ENCODE measurements at places on chromosomes 5 and 9.

DNA sequence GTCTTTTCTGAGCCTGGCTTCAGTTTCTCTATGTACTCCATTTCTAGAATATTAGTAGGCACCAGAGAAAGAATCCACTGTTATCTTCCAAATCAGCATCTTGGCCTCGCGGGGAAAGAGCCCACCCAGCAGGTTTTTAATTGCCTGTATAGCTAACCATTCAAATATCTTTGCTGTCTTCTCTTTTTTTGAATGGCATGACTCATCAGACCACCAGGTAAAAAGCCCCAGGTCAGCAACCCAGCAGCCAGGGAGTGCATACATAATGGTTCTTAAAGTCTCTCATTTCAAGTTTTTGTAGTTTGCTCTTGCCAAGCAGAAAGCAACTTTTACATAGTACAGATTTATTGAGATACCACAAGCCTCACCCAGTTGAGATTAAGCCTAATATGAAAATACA lies 50.7 kb downstream of the TMEM167A start:
- no peak for DNase-seq

GRCh38 chr5:161078793-161079192 lies 226.8 kb upstream of the ATP10B start:
- no peak for DNase-seq

- DNase-seq = no peak
Measured at GRCh38 chr5:15020736-15021135, 149.2 kb upstream of the ANKH start.

GRCh38 chr9:135255033-135255840 lies 167.8 kb downstream of the OLFM1 start:
- no peak for DNase-seq

DNA sequence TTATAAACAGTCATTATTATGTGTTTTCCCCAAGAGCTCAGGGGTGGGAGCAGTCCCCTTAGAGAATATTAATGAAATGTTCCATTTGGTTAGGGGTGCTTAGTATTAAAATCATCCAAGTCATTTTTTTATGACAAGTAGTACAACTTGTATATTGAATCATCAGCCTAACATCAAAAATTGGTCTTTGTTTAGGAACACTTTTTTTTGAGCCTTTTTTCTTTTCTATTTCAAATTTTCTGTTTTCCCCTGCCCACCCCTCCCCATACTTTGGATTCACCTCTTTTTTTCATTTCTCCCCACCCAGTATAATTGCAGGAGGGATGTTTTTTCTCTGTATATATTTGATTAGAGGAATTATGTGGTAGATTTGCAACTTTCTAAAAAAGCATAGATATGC lies 25.8 kb downstream of the RBM27 start:
- DNase-seq = no peak

DNA sequence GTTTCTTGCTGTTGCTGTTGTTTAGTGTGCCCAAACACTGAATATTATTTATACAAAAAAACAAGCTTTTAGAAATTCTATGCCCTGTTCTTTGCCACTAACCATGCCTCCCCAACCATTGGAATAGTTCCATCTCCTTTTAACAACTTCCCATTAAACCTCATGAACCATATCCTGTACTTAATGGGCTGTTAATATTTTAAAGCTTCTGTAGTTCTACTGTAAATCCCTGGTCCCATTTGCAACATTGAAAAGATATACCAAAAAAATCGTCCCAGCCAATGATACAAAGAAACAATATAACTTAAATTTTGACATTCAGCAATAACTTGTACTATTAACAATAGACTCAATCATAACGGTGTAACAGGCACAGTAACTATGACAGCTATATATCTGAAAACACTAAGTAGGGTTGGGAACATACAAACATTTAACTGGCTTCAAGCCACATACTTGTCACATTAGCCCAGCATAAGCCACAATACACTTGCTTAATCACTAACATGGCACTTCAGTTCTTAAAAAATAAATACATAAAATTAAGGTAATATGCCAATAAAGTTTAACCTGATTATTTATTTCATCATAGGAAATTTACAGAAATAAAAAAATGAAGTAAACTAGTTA lies 86.1 kb downstream of the ADAMTS6 start:
- no peak for DNase-seq

GRCh38 chr9:137254624-137255447 lies at the start of gene NELFB:
NELFB (plus strand) TSS chr9:137255327.
- DNase-seq = peak; percentile 68

GRCh38 chr9:78882481-78882880 lies 585.6 kb downstream of the PSAT1 start:
- DNase-seq = no peak

DNA sequence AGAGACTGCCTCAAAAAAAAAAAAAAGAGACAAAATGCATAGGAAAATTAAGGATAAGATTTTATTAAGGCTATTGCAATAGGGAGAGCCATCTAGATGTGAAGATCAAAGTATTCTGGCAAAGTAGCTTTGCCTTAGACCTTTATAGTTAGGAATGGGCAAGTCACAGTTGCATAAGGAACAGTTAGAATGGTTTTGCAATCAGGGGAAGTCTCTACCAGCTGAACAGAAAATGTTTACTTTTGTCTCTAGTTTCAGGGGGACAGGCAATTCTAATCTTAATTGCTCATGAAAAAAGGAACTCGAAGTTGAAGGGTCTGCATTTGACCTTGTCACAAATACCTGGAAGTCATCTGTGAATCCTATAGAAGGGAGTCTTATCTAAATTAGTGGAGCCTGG lies 13.1 kb upstream of the ATP6V1G1 start:
- no peak for DNase-seq

GRCh38 chr9:129204840-129205239 lies 26.8 kb upstream of the IER5L start:
- DNase-seq = no peak

- DNase-seq = no peak
Measured at GRCh38 chr9:34589636-34590380, at the start of gene CNTFR. CNTFR (minus strand) TSS chr9:34589724; CDS start chr9:34568981, 20,743 bp downstream.

GRCh38 chr5:59542851-59543820 lies 350.4 kb downstream of the PDE4D start:
- DNase-seq = no peak

- no peak for DNase-seq
Measured at GRCh38 chr9:95732802-95733688, 142.4 kb upstream of the ERCC6L2 start.

GRCh38 chr9:135210676-135211523 lies 123.4 kb downstream of the OLFM1 start:
- DNase-seq = no peak

DNA sequence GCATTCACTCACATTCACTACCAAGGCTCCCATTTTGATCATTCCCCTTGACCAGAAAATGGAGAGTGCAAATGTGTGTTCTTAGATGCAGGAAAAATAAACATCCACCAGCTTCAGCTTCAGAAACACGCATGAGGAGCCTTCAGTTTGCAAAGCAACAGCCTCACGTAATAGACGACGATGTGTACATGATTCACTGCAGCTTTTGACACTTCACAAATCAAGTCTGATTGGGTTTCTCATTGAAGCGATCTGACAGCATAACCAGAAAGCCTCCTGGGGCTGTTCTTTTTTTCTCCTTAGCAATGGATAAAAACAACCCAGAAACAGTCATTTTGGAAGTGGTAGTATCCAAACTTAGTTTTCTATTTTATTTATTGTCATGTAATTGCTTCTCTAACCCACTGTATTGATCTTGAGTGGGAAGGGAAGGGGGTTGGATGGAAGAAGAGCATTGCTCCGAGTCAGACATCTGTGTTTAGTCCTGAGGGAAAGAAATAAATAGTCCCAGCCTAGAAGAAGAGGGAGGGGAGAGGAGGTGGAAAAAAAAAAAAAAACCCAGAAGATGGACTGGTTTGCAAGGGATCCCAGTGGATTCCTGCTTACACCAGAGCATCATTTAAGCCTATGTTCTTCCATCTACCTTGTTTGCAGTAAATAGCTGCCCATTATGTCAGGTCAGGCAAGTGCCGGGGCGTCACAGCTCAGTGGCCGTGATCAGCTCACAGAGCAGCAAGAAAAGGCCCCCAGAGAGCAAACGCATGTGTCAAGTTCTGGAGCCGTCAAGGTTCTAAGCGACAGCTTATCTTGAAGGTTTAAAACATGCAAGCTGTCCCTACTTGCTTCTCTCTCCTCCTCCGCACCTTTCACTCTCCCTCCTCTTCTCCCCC lies 190.2 kb upstream of the SNX2 start:
- DNase-seq = no peak

- DNase-seq = no peak
Measured at GRCh38 chr5:6361101-6361500, 17.2 kb downstream of the MED10 start.

- DNase-seq = no peak
Measured at GRCh38 chr5:139082813-139083498, 115.2 kb downstream of the SIL1 start.

DNA sequence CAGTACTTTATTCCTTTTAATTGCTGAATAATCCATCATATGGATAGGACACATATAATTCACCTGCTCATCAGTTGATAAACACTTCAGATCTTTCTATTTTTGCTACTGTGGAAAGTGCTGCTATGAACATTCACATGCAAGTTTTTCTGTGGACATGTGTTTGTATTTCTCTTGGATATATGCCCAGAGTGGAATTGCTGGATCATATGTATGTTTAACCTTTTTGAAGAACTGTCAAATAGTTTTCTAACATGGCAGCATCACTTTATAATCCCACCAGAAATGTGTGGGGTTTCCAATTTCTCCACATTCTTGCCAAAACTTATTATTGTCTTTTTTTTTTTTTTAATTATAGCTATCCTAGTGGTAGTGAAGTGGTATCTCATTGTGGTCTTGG lies 15.1 kb downstream of the CARTPT start:
- no peak for DNase-seq

DNA sequence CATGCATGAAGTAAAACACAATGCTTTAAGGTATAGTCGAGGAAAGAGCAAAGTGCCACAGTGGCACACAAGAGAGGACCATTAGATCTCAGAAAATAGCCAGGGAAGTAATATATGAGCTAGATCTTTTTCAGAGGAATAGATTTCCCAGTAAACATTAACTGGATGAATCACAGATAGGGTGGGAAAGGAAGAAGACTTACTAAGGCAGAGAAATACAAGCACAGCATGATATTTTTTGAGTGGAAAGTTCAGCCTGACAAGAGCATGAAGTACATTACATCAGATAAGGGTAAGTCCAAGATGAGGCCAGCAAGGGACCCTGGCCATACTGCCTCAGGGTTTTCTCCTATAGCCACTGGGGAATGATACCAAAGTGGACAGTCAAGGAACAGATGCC lies 804.6 kb upstream of the DMAC1 start:
- DNase-seq = no peak

DNA sequence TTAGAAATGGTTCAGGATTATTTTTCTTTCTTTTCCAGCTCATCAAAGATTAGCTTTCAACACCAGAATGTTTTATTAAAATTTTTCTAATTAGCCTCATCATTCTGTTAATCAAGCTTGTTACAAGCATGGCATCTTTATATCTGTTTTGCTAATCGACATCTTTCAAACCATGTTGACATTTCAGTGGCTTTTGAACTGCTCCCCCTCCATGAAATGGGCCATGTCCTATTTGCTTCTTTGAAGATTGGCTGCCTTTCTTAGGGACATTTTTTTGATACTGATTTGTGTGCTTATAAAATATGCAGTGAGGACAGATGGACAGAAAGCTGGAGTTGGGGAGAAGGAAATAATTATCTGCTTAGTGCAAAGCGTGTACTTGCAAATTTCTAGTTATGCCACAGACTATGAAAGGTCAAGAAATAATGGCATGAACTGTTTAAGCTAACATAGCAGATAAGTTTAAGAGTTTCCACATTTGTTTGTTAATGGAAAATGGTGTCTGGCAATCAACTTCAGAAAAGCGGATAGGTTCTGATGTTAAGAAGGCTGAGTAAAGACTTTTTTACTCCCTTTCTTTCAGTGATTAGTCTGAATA lies 27.5 kb downstream of the BTF3 start:
- no peak for DNase-seq

DNA sequence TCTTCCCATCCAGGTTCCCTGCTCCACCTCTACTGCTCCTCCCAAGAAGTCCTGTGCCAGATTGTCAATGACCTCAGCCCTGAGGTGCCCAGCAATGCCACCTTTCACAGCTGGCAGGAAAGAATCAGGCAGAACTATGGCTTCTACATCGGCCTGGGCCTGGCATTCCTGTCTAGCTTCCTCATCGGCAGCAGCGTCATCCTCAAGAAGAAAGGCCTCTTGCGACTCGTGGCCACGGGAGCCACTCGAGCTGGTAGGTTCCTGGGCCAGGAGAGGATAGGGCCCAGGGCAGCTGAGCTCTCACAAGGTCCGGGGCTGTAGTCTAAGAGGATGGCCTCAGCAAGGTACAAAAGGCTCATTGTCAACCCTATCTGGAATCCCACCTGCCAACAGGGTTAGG lies 3.1 kb downstream of the NIPAL4 start:
- no peak for DNase-seq

- DNase-seq = peak; percentile 9
Measured at GRCh38 chr5:58498340-58498942, 7.2 kb downstream of the GAPT start.

- DNase-seq = peak; percentile 3
Measured at GRCh38 chr9:85522459-85523092, 219.2 kb downstream of the AGTPBP1 start.

GRCh38 chr5:175606409-175606808 lies 51.5 kb upstream of the HRH2 start:
- no peak for DNase-seq

GRCh38 chr5:108143581-108143980 lies 238.3 kb downstream of the FBXL17 start:
- DNase-seq = no peak

DNA sequence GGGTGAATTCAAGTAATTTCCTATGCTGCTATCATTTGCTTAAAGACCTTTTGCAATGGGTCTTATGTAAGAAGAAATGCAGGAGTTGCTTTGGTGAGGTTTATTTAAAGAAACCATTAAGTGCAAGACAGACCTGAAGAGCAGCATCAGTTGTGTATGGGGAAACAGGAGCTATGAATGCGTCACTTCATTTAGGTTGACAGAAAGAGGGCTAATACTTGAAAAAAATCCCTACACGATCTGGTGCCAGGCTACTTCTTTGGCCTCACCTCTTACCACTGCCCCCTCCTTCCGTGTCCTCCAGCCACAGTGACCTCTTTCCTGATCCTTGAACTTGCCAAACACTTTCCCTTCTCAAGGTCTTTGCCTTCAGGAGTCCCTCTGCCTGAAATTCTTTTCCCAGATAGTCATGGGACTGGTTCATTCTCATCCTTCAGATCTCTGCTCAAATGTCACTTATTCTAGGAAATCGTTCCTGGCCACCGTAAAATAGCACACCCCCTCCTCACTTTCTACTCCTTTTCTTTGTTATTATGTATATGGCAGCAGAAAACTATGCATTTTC lies 1.4 kb upstream of the JAK2 start:
- no peak for DNase-seq

Data from fibroblast of the conjunctiva (primary cell).